ENCODE measurements at places on chromosomes 6 and 20.

GRCh38 chr6:44457596-44457995, 70.1 kb downstream of the CDC5L start:
- peaks cover 8% of the 10 kb centered on the region for H3K4me1 ChIP-seq
- no peaks in the 10 kb centered on the region for H3K36me3 ChIP-seq
- no peak for DNase-seq
- peaks cover 13% of the 10 kb centered on the region for H3K27me3 ChIP-seq

GRCh38 chr6:42136508-42137193, 5.8 kb downstream of the C6orf132 start:
- H3K27ac ChIP-seq, result peak overlapping the region; percentile 60
- peak; percentile 61 for DNase-seq
- no peaks in the 10 kb centered on the region for H3K27me3 ChIP-seq
- H3K36me3 ChIP-seq, result no peaks in the 10 kb centered on the region
- peak overlapping the region; percentile 24 for H3K4me3 ChIP-seq
- H3K4me1 ChIP-seq, result peaks cover 75% of the 10 kb centered on the region

DNA sequence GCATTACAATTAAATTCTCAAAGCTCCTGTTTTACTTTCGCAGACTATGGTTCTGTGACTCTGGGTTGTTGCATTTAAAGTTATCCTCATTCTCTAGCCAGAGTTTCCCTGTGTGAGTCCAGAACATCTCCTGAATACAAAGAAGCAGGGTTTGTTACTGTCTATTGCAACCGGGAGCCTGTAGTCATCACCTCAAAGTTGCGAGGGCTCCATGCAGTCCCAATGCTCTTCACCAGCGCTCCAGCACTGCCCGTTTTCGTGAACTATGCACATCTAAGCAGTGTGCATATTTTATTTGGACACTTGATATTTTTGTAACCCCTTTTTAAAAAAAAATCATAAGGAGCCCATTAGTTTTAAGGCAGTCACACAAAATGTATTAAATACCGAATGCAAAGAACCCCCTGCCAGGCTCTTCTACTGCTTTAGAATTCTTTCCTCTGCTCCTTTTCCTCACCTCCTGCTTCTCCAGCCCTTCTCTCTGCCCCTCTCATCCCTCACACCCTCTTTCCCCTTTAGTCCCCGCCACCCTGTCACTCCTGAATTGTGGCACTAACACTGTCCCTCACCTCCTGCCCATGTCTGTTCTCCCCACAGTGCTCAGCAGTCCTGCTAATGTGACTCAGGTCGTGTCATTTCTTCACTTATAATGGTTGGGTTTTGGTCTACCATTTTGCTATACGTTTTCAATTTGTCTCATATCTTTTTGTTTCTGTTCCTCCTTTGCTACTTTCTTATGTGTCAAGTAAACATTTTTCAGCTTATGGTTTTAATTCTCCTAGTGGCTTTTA, 1.1 kb upstream of the HLA-C start:
- H3K27me3 ChIP-seq, result peaks cover 16% of the 10 kb centered on the region
- peak overlapping the region; percentile 77 for H3K4me3 ChIP-seq
- DNase-seq, result no peak
- peaks cover 9% of the 10 kb centered on the region for H3K4me1 ChIP-seq
- no peak overlapping the region for H3K27ac ChIP-seq

DNA sequence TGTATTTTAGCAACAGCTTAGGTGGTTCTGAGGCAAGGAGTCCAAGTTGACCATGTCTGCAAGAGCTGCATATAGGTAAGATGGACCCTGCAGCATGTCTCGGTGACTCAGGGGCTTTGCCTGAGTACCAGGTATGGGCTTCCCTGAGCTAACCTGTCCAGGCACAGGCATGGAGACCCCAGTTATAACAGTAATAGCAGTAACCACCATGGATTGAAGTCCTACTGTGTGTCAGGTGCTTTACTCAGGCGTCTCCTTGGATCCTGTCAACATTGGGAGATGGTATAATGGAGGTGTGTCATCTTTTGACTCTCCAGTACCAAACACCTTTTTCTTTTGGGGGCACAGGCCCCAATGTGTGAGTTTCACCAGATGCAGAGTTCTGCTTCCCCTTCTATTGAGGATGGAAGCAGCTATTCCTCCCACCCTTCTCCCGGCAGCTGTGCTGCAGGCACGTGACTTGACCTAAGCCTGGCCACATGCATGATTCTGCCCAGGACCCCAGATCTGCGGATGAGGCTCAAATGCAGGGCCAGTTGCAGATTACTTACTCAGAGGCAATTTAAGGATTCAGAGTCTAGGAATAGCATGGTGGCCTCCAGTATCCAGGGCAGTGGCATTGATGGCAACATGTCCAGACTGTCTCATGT, 13.8 kb downstream of the TREM1 start:
- H3K27ac ChIP-seq, result no peak overlapping the region
- no peaks in the 10 kb centered on the region for H3K4me1 ChIP-seq
- H3K4me3 ChIP-seq, result no peak overlapping the region
- no peak for DNase-seq
- H3K36me3 ChIP-seq, result no peaks in the 10 kb centered on the region
- H3K27me3 ChIP-seq, result peaks cover 3% of the 10 kb centered on the region

DNA sequence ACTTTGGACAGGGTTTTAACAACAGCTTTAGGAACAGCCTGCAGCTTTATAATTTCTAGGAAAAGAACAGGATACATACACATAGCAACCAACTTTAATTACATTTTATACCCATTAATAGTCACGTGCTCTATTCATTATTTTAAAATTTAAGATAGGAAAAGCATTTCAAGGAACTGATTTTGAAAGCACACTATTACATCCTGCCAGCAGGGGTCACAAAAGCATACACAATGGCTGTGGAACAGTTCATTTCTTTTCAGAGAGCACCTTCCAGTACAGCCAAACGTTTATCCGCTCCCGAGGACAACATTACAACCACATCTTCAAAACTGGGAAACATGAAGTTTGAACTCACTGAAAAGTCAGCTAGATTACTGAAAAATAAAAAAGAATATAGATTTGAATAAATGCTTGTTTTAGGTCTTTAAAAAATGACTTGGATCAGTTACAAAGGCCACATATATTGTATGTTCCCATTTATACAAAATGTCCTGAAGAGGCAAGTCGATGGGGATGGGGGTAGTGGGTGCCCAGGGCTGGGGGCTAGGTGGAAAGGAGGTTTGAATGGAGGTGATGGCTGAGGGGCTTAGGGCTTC, 104.6 kb upstream of the EXOC2 start:
- H3K27me3 ChIP-seq, result peaks cover 4% of the 10 kb centered on the region
- H3K27ac ChIP-seq, result no peak overlapping the region
- no peaks in the 10 kb centered on the region for H3K4me1 ChIP-seq
- H3K36me3 ChIP-seq, result no peaks in the 10 kb centered on the region

DNA sequence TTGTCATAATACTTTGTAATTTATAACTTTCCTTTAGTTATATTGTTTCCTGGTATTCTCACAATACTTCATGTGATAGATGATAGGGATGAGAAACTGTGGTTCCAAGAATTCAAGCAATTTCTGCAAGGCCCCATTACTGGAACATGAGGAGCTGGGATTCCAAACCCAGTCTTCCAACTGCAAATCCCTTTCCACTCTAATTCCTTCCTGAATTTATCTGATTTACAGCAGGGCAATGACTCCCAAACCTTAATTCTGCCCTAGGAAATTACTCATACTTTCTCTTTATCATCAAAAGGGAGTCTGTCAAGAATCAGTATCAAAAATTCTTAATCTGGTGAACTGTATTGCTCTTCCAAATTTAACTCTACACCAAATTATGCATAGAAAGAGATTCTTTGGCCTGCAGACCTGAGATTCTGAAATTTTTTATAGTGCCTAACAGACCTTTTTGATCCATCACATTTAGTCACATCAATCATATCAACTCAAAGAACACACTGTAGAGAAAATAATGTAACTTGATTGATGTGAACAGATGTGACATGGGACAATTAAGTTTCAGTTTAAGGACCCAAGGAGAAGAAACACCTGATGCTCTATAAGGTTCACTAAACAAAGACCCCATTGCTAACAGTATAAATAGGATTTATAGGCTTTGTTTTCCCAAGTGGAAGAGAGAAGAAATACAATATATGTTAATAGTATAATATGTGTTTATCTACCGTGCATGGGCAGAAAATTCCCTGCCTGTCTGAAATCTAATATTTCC, 41.5 kb upstream of the GJA1 start:
- H3K27ac ChIP-seq, result no peak overlapping the region
- no peaks in the 10 kb centered on the region for H3K36me3 ChIP-seq
- no peaks in the 10 kb centered on the region for H3K4me1 ChIP-seq
- no peak overlapping the region for H3K4me3 ChIP-seq
